Amniotic epithelial cell (primary cell): ENCODE measurements at places on chromosomes 7 and 10.

DNA sequence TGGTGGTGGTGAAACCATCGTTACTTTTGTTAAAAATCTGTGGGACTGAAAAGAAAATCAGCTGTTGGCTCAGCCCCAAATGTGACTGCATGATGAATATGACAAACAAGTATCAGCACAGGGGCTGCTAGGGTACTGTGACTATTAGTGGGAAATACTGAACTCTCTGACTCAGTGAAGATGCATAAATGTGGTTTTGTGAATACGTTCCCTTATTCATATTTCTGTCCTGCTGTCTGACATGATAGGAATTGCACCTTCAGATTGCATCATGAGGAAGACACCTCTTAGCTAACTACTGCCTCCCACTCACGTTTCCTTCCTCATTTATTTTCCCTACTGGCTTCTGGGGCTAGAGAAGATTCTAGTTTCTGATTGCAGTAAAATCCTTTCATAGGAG is 1.4 kb downstream of the CLEC5A start:
- peak; percentile 7 for DNase-seq

GRCh38 chr10:6014241-6014761 is 37.0 kb upstream of the IL15RA start:
- peak; percentile 17 for DNase-seq

GRCh38 chr7:95018021-95018420 is 110.6 kb downstream of the PPP1R9A start:
- DNase-seq, result no peak

GRCh38 chr7:45174328-45174610 is 16.7 kb downstream of the RAMP3 start:
- no peak for DNase-seq

- DNase-seq, result no peak
Measured at GRCh38 chr10:129956286-129956670, 7.8 kb downstream of the EBF3 start.
